Stimulated activated CD8-positive, alpha-beta memory T cell treated with anti-CD3 and anti-CD28 coated beads, Interleukin-15, amount 100 ng/mL, for 1 hour (primary cell): ENCODE measurements at places on chromosomes 2 and 18.

DNA sequence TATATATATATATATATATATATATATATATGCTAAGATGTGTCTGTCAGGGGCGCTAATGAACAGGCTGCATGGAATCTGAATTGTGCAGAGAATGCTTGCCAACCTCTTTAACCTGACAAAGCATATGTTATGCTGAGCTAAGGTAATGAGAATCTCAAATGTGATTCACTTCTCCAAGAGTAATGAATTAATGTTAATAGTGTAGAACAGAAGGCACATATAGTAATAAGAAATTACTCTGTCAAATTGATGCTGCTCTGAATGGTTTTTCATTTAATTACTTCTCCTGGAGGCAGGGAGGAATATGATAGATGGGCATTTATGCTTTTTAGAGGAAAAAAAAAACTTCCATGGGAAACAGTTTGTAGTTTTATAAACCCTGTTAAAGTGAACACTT is 35.4 kb downstream of the COX7A2L start:
- no peak for DNase-seq

GRCh38 chr18:59624369-59624765 is 72.9 kb downstream of the CCBE1 start:
- no peak for DNase-seq

DNA sequence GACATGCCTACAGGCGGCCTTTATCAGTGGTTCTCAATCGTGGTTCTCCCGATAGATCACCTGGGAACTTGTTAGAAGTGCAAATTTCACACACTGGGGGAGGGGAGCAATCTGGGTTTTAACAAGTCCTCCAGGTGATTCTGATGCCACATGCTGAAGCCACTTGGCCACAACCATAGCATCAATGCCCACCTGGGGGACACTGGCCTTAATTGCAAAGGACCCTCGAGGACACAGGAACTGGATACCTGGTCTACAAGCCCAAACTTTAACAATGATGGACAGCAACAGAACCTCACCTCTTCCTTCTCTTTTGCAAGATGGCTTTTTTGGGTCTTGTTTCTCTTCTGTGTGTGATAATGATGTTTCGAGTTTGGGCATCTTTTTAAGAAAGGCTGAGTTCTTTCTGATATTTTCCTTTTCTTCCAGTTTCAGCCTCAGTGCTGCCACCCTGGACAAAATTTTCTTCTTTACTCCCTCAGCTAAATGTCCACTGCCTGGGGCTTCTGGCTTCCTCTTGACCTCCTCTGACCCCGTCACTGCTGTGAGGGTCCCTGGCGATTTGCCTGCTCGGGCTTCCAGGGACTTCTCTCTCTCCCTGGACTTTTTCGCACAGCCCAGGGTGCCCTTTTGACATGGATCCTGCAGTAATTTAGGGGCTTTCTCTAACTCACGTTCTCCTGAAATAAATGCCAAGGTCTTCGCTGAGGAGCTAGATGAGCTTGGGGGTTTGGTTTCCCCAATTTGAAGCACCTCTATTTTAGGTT is 94.2 kb downstream of the ALPK2 start:
- no peak for DNase-seq

- no peak for DNase-seq
Observed at GRCh38 chr2:64829525-64829924, 159.7 kb upstream of the SLC1A4 start.

DNA sequence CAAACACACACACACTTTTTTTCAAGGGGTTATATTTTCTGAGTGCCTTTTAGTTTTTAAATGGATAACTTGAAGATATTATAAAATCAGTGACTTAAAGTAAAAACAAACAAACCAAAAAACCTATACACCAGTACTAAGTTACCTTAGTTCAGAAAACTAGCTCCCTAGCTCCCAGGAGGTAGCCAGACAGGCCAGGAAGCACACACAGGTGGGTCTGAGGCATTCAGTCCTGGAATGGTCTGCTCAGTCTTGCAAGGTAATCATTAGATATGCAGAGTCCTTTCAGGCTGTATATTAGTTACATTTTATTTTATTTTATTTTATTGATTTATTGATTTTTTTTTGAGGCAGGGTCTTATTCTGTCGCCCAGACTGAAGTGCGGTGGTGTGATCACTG is 10.7 kb upstream of the DYNC2LI1 start:
- no peak for DNase-seq

- DNase-seq, result no peak
Observed at GRCh38 chr2:23411752-23412431, 26.9 kb downstream of the KLHL29 start.

GRCh38 chr18:4299395-4299794 is 155.7 kb downstream of the DLGAP1 start:
- no peak for DNase-seq

DNA sequence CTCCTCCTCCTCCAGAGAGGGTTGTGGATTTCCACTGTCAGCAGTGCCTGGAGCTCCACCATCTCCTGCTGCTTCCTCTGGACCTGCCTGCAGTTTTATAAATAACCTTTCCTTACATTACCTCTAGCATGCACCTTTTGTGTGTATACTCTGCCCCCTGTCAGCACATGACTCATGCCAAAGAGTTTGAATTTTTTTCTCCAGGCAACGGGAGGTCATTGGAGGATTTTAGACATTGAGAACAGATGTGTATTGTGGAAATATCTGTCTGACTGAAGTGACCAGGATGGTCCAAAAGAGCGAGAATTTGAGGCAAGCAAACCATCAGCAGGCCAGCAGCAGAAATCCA is 31.7 kb downstream of the IL37 start:
- no peak for DNase-seq

DNA sequence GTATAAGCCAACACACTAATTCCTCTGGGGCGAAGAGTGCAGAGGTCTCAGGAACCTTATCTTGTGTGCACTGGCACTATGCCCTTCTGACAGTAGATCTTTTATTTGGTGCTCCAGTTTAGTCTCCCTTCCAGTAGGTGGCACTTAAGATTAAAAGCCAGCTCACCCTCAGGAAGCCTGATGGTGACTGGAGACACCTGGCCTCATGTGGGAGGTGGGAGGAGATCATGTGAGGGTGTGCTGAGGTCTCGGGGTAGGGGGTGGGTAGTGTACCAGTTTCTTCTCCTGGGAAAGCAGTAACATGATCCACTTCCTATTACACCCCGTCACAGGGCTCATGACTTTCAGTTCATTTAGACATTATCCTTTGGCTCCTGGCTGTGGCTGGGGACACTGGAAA is 654.9 kb downstream of the ADCYAP1 start:
- no peak for DNase-seq

DNA sequence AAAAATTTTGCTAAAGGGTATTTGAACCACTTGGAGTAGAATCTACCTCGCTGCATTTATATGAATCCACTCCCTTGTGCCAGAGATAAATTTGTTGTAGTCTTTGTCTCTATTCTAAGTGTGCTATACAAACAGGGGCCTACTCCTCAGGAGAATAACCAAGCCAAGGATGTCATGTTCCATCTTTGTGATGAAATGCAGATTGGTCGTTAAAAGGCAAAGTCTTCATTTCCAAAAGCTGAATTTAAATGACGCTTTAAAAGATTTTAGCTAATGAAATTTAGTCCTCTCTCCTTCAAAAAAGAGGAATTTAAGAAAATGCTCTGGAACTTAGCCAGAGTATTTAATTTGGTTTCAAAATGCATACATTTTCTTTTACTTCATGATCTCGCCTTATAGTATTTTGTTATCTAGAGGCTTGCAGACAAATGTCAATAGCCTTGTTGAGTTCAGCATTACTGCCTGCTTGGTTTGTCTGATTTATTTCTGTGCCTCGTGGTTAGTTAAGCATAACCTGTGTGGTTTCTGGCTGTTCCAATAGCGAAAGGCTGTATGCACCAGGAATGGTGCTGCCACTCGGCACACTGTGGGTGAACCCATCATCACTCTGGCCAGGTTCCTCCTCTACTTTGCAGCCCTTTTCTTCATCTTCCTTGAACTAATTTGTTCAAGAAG is 417.6 kb downstream of the ZNF521 start:
- DNase-seq, result no peak

DNA sequence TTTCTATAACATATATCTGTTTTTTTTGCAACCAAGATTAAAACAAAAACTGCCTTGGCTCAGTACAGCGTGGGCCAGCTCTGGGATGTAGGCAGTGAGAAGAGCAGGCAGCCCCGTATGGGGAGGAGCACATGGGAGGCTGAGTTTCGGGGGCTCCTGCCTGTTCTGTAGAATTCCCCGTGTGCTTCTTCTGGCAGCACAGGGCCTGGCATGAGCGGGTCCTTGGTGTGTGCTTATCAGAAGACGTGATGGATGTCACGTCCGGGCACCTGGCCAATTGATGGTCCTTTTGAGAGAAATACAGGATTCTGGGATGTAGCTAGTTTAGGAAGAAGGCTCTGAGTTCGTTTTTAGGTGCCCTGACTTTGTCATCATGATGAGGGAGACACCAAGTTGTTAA is 16.2 kb downstream of the IMPA2 start:
- no peak for DNase-seq

GRCh38 chr2:205401511-205401910 is 280.8 kb upstream of the NRP2 start:
- no peak for DNase-seq

- DNase-seq, result no peak
Observed at GRCh38 chr2:15594291-15595256, 2.9 kb downstream of the DDX1 start.

DNA sequence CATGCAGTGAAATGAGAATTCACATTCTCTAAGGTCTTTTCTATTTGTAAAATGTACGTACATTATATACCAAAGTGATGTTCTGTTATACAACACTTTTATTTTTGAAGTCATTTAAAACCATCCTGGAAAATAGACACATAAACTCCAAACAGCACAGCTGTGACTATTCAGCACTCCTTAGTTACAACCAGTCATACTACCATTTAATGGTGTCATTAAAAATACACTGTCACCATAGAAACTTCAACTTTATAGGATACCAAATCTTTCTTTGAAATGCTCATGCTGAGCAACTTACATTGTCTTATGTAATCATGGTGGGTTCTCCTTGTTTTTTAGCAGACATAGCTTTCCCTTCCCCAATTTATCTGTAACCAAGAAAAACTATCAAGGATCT is 85.3 kb downstream of the METTL4 start:
- DNase-seq, result no peak

DNA sequence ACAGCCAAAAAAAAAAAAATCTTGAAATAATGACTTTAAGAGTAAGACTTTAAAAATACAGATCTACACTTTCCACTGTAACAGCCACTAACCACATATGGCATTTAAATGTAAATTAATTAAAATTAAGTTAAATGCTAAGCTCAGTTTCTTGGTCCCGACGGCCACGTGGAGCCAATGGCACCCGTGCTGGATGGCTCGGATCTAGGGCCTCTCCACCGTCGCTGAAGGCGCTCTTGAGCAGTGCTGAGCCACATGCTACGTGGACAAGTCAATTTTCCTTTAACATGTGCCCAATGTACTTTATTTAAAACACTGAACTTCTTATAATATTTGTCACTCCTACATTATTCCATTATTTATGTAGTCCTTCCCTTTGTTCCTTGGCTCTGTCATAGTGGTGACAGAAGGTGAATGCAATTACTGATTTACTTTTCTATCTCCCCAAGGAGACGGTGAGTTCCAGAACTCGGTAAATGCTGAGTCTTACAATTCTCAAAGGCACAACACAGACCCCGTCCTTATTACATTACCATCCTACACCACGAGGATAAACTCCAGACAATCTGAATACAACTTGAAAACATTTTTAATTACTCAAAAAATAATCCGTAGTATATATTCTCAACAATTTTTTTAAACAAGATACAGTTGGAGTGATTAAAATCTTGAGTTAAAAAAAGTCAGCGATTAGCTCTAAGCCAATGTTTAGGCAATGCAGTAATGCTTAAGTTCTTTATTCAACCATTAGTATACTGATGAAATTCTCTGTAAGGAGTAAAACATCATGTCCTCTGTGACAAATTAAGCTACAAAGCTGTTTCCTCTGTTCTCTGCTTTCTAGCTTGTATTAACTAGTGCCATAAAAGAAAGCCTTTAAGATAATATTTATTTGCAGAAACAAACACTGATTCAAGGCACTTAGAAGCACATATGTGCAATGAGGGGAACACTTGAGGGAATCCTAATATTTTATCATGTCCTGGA is 95.1 kb downstream of the AFF3 start:
- no peak for DNase-seq
